ENCODE measurements at places on chromosomes 13 and 19. TPM values are rescaled to one million over a fixed set of nuclear protein-coding genes. Genes with fewer than 3 reads are reported as not detected.

The RFPL4A gene
- not detected for total RNA-seq

The NOTCH3 gene
- total RNA-seq: not detected

The ZNF43 gene
- total RNA-seq: 33.5 TPM

The USE1 gene
- total RNA-seq: 27.2 TPM

The TSHZ3 gene
- total RNA-seq: 1.3 TPM

The CD209 gene
- not detected for total RNA-seq

The CYP2A6 gene
- not detected for total RNA-seq

DNA sequence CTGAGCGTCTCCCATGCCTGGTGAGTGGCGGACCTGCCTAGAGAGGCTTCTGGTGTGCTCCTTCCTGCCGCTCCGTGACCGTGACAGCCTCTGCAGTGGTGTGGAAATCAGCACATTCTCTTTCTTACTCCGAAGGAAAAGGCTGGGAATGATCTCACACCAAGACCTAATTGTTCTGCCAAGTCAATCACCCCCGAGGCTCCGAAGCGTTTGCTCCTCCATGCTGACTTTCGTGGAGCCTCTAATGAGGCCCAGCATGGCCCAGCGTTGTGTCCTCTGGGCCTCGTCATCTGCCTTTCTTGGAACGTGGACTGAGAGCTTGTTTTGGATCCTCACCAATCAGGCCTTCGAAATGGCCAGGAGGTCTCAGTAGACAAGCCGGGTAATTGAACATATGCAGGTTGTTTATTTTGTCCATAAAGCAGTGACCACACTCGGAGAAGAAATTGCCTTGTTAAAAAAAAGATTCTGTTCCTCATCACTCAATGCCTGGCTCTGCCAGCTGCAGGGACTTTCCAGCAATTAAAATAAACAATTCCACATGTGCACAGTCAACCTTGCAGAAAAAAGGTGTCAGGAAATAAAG lies 107.1 kb downstream of the UBL3 start:
- no peaks in the 10 kb centered on the region for H3K36me3 ChIP-seq
- H3K27ac ChIP-seq: no peak overlapping the region

- no peak overlapping the region for H3K4me3 ChIP-seq
- no peak for DNase-seq
- peaks cover 42% of the 10 kb centered on the region for H3K36me3 ChIP-seq
- H3K27me3 ChIP-seq: no peaks in the 10 kb centered on the region
These were observed 9.9 kb downstream of the PLEKHJ1 start for GRCh38 chr19:2226051-2226839.

DNA sequence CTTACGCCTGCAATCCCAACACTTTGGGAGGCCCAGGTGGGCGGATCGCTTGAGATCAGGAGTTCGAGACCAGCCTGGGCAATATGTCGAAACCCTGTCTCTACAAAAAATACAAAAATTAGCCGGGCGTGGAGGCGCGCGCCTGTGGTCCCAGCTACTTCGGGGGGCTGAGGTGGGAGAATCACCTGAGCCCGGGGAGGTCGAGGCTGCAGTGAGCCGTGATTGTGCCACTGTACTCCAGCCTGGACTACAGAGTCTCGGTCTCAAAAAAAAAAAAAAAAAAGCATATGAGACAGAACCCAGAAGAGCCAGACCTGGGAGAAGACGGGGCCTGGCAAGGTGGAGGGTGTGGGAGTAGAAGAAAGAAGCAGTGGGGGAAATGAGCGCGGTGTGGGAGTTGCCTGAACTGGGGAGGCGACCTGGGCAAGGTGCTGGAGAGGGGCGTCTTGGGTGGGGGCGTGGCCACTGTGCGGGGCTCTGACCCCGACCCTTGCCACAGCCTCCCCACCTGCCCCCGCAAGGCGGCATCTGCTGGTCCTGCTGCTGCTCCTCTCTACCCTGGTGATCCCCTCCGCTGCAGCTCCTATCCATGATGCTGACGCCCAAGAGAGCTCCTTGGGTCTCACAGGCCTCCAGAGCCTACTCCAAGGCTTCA lies 533 bp downstream of the DKKL1 start:
- no peak overlapping the region for H3K4me3 ChIP-seq
- H3K36me3 ChIP-seq: no peaks in the 10 kb centered on the region
- no peak for DNase-seq
- peaks cover 36% of the 10 kb centered on the region for H3K27me3 ChIP-seq
- H3K4me1 ChIP-seq: peaks cover 4% of the 10 kb centered on the region

DNA sequence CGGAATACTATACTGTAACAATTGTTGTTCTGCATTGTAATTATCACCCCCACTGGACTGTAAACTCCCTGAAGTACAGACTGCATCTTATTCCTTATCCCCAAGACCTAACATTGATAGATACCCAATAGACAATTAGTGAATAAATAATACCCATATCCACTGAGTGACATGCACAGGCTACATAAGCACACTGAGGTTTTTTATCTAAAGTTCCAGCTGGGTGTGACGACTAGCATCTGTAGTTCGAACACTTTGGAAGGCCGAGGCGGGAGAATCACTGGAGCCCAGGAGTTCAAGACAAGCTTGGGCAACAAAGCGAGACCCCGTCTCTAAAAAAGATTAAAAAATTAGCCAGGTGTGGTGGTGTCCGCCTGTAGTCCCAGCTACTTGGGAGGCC lies 2.5 kb downstream of the KPNA3 start:
- peaks cover 36% of the 10 kb centered on the region for H3K4me1 ChIP-seq
- DNase-seq: no peak
- no peak overlapping the region for H3K4me3 ChIP-seq

- DNase-seq: no peak
- H3K27ac ChIP-seq: no peak overlapping the region
- peaks cover 17% of the 10 kb centered on the region for H3K4me1 ChIP-seq
- no peaks in the 10 kb centered on the region for H3K36me3 ChIP-seq
- H3K4me3 ChIP-seq: no peak overlapping the region
These were observed 177.5 kb downstream of the NDFIP2 start for GRCh38 chr13:79658333-79658975.

DNA sequence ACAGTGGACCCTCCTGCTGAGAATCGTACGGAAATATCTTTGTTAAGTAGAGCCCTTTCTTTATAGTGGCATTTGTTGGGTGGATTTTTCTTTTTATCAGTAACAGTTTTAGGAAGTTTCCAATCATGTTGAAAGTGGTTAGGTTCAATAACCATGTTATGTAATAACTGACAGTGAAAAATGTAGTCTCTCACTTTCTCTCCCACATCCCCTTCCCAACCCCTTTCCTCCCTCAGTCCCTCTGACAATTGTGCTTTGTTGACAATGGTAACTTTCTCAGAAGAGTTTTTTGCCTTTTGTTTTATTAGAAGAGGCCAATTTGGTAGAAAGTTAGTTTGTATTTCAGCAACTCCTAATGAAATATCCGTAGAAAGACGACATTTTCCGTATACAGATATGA lies 77.8 kb upstream of the SLAIN1 start:
- H3K4me3 ChIP-seq: no peak overlapping the region
- DNase-seq: no peak
- no peaks in the 10 kb centered on the region for H3K36me3 ChIP-seq

DNA sequence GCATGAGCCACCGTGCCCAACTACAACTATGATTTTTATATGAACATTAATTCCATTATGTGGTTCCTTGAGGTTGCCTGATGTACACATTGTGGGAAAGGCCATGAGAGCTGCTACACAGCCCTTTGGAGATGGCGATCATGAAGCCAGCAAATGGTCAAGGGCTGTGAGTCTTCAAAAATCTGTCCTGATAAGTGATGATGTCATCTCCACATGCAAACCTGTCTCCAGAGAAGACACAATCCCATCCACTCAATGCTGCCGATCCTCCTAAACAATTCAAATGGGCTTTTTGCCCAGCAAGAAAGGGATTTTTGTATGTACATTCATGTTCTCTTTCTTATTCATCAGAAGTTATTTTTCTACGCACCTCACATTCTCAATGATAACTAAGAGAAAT lies 17.6 kb downstream of the SIGLEC7 start:
- H3K27me3 ChIP-seq: peaks cover 14% of the 10 kb centered on the region
- H3K4me1 ChIP-seq: peaks cover 36% of the 10 kb centered on the region
- H3K27ac ChIP-seq: no peak overlapping the region
- no peaks in the 10 kb centered on the region for H3K36me3 ChIP-seq

- no peak overlapping the region for H3K4me3 ChIP-seq
- DNase-seq: no peak
- no peaks in the 10 kb centered on the region for H3K36me3 ChIP-seq
- H3K27me3 ChIP-seq: no peaks in the 10 kb centered on the region
These were observed 106.8 kb downstream of the DHRS12 start for GRCh38 chr13:51697181-51697580.

GRCh38 chr19:45782162-45782691 lies at the start of gene DMPK:
Gene DMPK (minus strand): TSS chr19:45782490. CDS start chr19:45782352, 138 bp downstream.
- no peak within 1 kb of the TSS for H3K4me3 ChIP-seq
- H3K4me1 ChIP-seq: peaks cover 7% of the 10 kb centered on the region
- peaks cover 12% of the 10 kb centered on the region for H3K27me3 ChIP-seq
- no peak within 1 kb of the TSS for H3K27ac ChIP-seq

GRCh38 chr13:66477816-66478215 lies 752.3 kb downstream of the PCDH9 start:
- no peaks in the 10 kb centered on the region for H3K27me3 ChIP-seq
- no peak overlapping the region for H3K4me3 ChIP-seq
- no peaks in the 10 kb centered on the region for H3K4me1 ChIP-seq
- H3K27ac ChIP-seq: no peak overlapping the region
- no peaks in the 10 kb centered on the region for H3K36me3 ChIP-seq
